Ovary (tissue), 10 donors: ENCODE measurements at places on chromosomes 6 and 20. TPM values are rescaled to one million over a fixed set of nuclear protein-coding genes. Genes with fewer than 3 reads are reported as not detected.

PCNA gene
- total RNA-seq, result 34.1 TPM

METTL24 gene
- 6.6 TPM for total RNA-seq

MED20 gene
- total RNA-seq, result 11.1 TPM

DEK gene
- total RNA-seq, result 80.7 TPM

CALHM5 gene
- total RNA-seq, result 0.83 TPM

CCND3 gene
- total RNA-seq, result 60.3 TPM

KIF13A gene
- 39.7 TPM for total RNA-seq

TRERF1 gene
- 4.8 TPM for total RNA-seq

OR2W1 gene
- total RNA-seq, result not detected

KHDC1L gene
- not detected for total RNA-seq

LAMA4 gene
- 38.6 TPM for total RNA-seq

MRPL14 gene
- 24.6 TPM for total RNA-seq

C6orf58 gene
- not detected for total RNA-seq

TFAP2A gene
- 0.11 TPM for total RNA-seq

LBP gene
- not detected for total RNA-seq

EPHA7 gene
- 2.0 TPM for total RNA-seq

SOX12 gene
- total RNA-seq, result 8.2 TPM

STMN3 gene
- 66.2 TPM for total RNA-seq

LIN28B gene
- total RNA-seq, result 0.15 TPM

HTR1E gene
- 4.4 TPM for total RNA-seq

FRS3 gene
- total RNA-seq, result 6.0 TPM

ZKSCAN3 gene
- total RNA-seq, result 3.1 TPM

BMP2 gene
- total RNA-seq, result 0.58 TPM

NRN1 gene
- total RNA-seq, result 5.5 TPM

GNRH2 gene
- total RNA-seq, result not detected

CRISP3 gene
- 541 TPM for total RNA-seq

KCNK17 gene
- not detected for total RNA-seq

RPL10A gene
- 4,158 TPM for total RNA-seq

TRPC4AP gene
- total RNA-seq, result 32.9 TPM

HFE gene
- 7.6 TPM for total RNA-seq

RIPOR3 gene
- total RNA-seq, result 8.4 TPM

SIRPD gene
- not detected for total RNA-seq

SGK2 gene
- total RNA-seq, result 3.9 TPM

CAGE1 gene
- total RNA-seq, result not detected

ACSS1 gene
- total RNA-seq, result 37.0 TPM

MROH8 gene
- total RNA-seq, result 4.7 TPM

ZSCAN23 gene
- total RNA-seq, result 5.1 TPM

TSPO2 gene
- not detected for total RNA-seq

IL20RA gene
- total RNA-seq, result 19.3 TPM

REM1 gene
- 1.4 TPM for total RNA-seq

SIRPG gene
- 0.25 TPM for total RNA-seq

CCN6 gene
- total RNA-seq, result 1.3 TPM

FKBP1C gene
- not detected for total RNA-seq

RAET1G gene
- total RNA-seq, result 0.43 TPM

PSORS1C1 gene
- 2.3 TPM for total RNA-seq

CLPSL2 gene
- not detected for total RNA-seq

RIN2 gene
- total RNA-seq, result 51.3 TPM

TRIM10 gene
- total RNA-seq, result 0.10 TPM

LCA5 gene
- total RNA-seq, result 9.9 TPM

SMIM26 gene
- 89.4 TPM for total RNA-seq

CPNE5 gene
- total RNA-seq, result 7.8 TPM

OPN5 gene
- not detected for total RNA-seq

PLA2G7 gene
- 0.30 TPM for total RNA-seq

PRL gene
- 0.22 TPM for total RNA-seq

SLC35D3 gene
- total RNA-seq, result not detected

ACTL10 gene
- 2.1 TPM for total RNA-seq
